ENCODE measurements at places on chromosomes 12 and 14. TPM values are rescaled to one million over a fixed set of nuclear protein-coding genes. Genes with fewer than 3 reads are reported as not detected.

TAS2R20 gene
- polyA plus RNA-seq = 0.21 TPM

SLCO1B3 gene
- polyA plus RNA-seq = 21.3 TPM

FAR2 gene
- not detected for polyA plus RNA-seq

MYF6 gene
- polyA plus RNA-seq = not detected

CEP128 gene
- 5.6 TPM for polyA plus RNA-seq

DEGS2 gene
- 1.6 TPM for polyA plus RNA-seq

PLEKHD1 gene
- polyA plus RNA-seq = 0.05 TPM

MYO1A gene
- polyA plus RNA-seq = 0.67 TPM

DNA sequence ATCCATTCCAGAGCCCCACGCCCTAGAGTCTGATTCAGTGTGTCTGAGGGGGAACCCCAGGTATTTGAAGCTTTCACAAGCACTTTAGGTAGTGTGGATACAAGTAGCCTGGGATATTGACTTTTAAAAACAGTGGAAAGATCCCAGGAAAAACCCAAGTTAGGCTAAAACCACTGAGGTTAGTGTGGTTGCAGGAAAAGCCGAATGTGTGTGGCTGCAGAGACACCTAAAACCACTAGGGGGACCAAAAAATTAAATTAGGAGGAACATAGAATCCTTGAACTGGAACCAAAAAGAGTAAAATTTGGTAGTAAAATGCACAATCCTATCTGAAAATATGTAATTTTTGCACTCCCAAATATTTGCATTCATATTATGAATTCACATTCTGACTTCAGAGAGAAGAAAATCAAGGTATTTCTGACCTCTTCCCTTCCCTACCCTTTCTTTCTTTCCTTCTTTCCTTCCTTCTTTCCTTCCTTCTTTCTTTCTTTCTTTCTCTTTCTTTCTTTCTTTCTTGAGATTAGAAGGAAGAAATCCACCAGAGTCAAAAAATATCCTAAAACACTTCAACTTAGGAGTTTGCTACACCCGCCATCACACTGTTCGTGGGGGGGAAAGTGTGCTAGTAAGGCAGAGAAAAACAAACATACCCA lies 37.8 kb downstream of the SLCO1A2 start:
- DNase-seq = peak; percentile 16

DNA sequence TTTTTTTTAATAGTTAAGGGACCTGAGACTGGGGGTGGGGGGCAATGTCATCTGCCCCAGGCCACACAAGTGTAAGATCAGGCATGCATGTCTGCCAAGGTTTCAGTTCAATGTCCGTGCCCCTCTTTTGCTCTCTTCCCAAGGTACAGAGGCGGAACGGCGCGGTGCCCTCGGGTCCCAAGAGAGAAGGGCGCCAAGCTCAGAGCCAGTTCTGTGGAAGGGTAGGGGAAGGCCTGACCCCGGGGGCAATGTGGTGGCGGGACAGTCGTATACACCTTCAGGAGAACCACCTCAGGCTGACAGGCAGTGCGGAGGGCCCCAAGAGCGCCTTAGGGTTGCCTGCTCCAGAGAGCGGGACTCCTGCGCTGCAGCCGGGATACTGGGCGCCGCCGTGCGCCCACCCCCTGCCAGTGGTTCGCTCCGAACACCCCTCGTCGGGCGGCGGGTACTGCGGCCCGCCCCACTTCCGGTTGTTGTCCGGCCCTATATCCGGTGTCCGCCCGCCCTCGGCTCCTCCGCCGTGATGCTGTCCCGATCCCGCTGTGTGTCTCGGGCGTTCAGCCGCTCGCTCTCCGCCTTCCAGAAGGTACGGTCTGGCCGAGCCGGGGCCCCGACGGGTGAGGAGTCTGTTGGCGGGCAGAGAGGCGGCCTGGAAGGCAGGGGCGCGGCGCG lies at the start of gene DLST:
Gene DLST, plus strand, starts transcription at position 486 of the 672 bp plus-strand sequence. Its CDS starts 38 bp downstream, at position 524.
- DNase-seq = peak; percentile 90

DNA sequence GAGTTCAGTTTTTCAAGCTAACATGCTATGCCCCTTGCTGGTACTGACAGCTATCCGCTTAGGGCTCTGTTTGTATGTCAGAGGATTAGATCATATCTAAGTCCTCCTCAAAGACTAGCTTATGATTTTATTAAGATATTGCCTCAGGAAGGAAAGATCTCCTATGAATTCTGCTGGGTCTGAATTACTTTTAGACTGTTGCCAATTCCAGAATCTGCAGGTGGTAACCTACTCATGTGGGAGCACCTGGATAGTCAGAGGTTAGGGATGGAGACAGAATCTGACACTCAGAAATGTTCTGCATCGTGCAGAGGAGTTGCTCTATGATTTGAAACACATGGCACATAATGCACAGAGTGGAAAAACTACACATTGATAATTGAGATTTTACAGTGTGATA lies 843.4 kb downstream of the SLC6A15 start:
- no peak for DNase-seq

- no peak for DNase-seq
These were observed 110.4 kb downstream of the SLC6A15 start for GRCh38 chr12:84802161-84802560.

DNA sequence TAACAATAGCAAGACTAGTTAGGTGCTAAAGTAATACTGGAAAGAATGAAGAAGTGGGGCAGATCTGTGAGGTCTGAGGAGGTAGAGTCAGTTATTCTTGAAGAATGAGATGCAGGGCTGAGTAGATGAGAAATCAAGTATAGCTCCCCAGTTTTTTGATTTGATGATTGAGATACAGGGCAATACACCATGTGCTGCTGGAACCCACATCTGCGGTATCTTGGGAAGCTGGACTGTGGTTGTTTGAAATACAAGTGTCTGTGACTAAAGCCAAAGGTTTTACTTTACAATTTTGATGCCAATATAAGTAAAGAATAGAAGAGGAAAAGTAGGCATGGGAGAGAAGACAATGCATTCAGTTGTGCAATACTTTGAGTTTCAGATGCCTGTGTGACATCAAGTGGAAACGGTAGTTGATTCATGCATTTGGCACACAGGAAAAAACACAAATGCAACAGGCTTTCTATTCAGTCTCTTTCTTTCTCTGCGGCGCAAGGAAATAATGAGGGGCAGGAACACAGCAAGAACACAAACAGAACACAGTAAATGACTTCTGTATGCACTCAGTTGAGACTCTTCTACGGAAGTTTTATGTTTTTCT lies 190.2 kb upstream of the SLC38A2 start:
- no peak for DNase-seq

DNA sequence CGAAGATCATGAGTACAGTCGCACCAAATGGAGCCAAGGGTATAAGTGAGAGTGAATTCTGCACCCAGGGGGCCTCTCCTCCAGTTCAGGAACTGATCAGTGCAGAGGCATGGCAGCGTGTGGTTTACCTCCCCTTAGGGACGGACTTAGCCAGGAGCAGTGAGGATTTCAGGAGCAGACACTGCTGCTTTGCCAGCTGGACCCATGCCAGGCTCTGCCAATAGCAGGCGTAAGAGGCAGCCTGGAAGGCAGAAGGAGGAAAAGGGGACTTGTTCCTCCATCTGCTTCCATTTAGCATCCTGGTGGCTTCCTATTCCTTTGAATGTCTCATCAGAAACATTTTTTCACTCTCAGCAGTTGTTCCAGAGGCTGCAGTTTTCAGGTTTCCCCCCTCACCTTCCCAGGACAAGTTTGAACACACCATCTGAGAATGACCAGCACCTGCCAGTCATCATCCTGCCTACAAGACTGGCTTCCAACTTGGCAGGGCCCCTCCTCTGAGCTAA lies 137.0 kb upstream of the LMNTD1 start:
- DNase-seq = no peak

DNA sequence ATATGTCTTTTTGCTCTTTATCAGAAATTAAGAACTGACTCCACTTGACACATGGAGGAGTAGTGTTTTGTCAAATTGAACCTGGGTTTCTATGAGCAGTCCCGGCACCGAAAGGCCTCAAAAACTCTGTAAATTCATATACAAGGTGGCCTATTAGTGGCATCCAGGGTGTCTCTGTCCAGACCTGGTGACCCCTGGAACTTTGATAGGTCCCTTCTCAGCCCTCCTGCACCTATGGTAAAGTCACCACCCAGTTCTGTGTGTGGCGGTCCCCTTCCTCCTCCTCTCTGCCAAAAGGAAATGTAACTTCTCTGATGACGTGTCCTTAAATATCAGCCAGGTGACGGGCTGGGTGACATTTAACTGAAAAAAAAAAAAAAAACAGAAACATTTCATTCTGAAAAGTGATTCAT lies 204.0 kb upstream of the FOXN3 start:
- DNase-seq = no peak

- DNase-seq = peak; percentile 51
These were observed 21.5 kb downstream of the ALDH2 start for GRCh38 chr12:111788178-111788654.

DNA sequence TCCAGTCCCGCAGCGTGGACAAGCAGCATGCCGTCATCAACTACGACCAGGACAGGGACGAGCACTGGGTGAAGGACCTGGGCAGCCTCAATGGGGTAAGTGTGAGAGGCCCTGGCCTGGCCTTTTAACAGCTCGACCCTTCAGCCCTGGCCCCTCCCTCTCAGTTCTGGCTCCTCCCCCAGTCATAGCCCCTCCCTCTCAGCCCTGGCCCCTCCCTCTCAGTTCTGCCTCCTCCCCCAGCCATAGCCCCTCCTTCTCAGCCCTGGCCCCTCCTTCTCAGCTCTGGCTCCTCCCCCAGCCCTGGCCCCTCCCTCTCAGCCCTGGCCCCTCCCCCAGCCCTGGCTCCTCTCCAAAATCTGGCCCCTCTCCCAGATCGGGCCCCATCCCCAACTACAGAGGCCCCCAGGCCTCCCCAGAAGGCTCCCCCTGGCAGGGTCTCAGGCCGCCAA lies 11.2 kb downstream of the CEP170B start:
- DNase-seq = peak; percentile 69

GRCh38 chr12:180445-180844 lies 33.5 kb downstream of the SLC6A12 start:
- no peak for DNase-seq

DNA sequence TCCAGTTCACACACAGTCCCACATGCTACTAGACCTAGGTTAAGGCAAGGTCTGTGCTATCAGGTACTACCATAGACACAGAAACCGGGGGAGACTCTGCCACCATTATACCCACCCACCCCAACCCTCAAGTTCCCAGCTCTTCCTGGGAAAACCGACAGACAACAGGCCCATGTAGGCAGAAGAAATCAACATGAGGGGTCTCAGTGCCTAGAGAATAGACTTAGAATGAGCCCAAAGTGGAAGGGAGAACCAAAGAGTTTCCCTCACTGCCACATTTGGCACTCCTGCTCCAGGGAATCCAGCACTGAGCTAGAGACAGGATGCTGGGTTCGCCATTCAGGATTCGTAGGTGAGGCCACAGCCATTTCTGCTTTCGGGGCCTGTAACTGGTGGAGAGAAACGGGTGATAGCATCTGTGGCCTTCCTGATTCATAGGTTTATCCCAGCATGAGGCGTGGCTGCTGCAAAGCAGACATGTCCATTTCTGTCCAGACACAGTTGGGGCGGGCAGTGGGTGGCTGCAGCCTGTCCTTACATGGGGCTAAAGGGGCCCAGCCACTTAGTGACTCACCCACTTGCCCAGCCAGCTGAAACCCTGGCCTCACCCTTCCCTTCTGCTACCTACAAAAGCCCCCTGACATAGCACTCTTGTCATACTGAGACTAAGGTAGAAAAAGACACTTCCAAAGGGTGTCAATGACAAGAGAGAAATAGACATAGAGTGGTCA lies 69.4 kb downstream of the IRF2BPL start:
- DNase-seq = peak; percentile 87

DNA sequence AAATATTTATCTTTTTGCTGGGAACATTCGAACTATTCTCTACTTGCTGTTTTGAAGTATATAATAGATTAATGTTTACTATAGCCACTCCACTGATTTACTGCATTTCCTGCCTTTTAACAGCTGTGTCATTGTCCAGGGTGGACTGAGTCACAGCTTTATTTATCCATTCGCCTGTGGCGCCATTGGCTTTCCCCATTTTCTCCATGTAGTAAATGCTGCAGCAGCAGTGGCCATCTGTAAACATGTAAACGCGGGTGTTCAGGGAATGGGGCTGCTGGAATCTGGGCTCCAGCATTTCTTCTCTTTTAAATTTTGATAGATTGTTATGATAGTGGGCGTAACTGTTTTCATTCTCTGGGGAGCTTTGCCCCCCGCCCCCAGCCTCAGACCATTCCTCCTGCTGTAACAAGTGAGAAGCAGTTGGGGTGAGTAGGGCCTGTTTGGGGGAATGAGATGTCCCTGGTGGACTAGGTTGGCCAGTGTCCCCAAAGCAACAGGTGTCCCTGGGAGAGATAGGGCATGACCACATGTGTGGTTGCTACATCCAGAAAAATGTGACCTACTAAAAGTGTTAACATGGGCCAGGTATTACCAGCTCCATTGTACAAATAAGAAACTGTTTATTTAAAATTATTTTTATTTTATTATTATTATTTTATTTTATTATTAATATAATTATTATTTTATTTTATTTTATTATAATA lies 32.9 kb downstream of the RIN3 start:
- peak; percentile 44 for DNase-seq

DNA sequence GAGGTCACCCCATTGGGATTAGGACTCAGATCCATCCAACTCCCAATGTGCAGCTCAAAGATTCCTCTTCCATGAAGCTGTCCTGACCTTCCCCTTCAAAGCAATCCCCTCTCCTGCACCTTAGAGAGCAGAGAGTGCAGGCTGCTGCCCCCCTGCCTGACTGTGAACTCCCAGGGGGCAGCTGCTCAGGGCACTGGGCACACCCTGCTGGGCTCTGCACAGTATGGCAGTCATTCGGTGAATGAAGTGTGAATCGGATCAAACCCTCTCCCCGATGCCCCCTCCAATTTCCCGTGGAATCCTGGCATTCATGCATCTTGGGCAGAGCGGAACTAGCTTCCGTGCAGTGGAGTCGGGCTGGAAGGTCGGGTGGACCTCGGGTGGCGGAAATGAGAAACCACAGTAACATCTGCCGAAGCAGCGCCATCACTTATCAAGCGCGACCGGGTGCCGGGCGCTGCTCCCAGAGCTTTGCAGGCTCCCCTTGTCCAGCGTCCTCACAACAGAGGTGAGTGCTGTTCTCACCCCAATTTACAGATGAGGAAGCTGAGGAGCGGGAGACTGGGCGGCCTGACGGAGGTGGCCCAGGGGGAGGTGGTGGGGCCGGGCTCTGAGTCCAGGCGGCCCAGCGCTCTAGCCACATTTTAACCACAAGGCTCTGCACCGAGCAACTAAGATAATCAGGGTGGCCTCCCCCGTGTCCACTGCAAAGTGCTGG lies 14.7 kb downstream of the GALNT9 start:
- DNase-seq = no peak

- DNase-seq = peak; percentile 55
These were observed 52.2 kb downstream of the ATF7IP start for GRCh38 chr12:14417715-14418114.

DNA sequence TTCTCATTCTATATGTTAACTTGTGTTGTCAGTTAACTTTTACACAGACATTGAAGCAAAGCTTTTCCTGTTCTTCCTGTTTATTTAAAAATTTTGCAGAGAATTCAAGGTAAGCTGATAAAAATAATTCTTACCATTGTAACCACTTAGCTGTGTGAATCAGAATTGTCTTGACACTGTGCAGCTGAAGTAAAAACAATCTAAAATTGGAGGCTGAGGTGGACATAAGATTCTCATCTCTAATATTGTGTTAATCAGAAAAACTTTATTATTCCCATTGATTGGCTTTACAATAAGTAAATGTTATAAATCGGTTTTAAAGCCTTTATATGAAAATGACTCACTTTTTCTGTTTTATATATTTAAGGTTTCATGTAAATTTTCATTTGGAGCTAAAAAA lies 240.3 kb upstream of the PLEKHG7 start:
- no peak for DNase-seq

GRCh38 chr12:112107306-112108201 lies 1.0 kb downstream of the NAA25 start:
- DNase-seq = peak; percentile 36

GRCh38 chr12:79763766-79764452 lies 73.1 kb upstream of the PAWR start:
- no peak for DNase-seq

GRCh38 chr12:93552427-93552826 lies 20.0 kb upstream of the SOCS2 start:
- DNase-seq = no peak

Measured in A549 (cell line).